Endodermal cell (in vitro differentiated cells): ENCODE measurements at places on chromosomes 4 and X. TPM values are rescaled to one million over a fixed set of nuclear protein-coding genes. Genes with fewer than 3 reads are reported as not detected.
A peak's percentile ranks its signal among the peaks of the same experiment; 100 is the strongest.

The GALNT7 gene
- 59.8 and 72.1 TPM in 2 replicates for total RNA-seq

- peak; percentile 80 for DNase-seq
Measured at GRCh38 chrX:12814420-12814819, 23.2 kb downstream of the PRPS2 start.

DNA sequence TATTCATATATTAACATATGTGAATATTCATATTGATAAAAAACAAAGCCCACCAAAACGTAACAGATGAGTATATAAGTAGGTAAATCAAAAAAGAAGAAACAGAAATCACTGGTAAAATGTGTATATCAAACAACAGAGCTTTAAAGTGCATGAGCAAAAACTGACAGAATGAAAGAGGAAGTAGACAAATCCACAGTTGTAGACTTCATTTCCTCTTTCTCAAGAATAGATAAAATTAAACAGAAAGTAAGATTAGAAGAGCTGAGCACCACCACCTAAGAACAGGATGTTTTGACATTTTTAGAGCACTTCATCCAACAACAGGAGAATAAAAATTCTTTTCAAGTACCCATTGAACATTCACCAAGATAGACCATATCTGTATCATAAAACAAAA, 64.6 kb downstream of the CNKSR2 start:
- DNase-seq = no peak

DNA sequence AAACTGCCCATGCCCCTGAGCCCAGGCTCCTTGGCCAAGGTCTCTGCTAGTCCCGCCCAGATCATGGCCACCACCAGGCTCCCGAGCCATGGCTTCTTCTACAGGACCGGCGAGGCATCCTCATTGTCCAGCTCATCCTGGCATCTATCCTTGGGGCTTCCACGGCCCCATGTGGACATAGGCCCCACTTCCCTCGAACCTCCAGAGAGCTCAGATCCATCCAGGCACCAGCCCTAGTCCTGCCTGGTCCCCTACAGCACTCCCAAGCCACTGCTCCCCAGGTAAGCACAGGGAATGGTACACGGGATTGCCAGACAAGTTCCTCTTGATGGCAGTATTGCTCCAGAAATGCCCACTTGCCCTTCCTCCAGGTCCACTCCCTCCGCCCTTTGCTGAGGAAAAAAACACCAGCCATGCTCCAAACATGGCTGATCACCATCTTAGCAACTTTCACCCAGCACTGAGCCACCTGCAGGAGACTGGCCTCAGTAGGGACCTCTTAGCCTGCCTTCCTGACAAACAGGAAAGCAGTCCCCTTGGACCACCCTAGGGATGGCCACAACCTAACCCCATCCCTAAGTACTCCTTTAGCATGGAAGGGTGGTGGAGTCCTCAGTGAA, 272.1 kb upstream of the AGTR2 start:
- DNase-seq = peak; percentile 86

The ZCCHC18 gene
- 1.7 to 2.3 TPM (median 1.9 TPM) in 3 replicates for total RNA-seq

DNA sequence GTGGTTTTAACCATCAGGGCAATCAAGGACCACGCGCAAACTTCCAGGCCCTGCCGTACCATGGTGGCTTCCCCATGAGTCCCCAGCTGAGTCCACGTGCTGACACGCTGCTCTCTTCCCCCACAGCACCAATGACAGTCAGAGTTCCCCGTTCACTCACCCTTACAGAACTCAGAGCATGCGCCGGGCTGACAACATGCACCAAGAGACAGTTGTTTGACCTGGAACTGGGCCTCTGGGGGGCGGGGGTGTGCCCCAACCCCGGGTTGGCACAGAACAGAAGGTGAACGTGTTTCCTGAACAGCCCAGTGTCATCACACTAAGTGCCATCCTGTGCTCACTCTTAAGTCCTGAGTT, 29.4 kb downstream of the IRF2 start:
- no peak for DNase-seq

The SSX2 gene
- total RNA-seq = not detected in 3 replicates

The AP1S2 gene
- total RNA-seq = 218 and 220 TPM in 2 replicates

The RNF113A gene
- total RNA-seq = 8.5 to 19.3 TPM (median 9.3 TPM) in 3 replicates

The CTBP1 gene
- total RNA-seq = 170 and 189 TPM in 2 replicates

DNA sequence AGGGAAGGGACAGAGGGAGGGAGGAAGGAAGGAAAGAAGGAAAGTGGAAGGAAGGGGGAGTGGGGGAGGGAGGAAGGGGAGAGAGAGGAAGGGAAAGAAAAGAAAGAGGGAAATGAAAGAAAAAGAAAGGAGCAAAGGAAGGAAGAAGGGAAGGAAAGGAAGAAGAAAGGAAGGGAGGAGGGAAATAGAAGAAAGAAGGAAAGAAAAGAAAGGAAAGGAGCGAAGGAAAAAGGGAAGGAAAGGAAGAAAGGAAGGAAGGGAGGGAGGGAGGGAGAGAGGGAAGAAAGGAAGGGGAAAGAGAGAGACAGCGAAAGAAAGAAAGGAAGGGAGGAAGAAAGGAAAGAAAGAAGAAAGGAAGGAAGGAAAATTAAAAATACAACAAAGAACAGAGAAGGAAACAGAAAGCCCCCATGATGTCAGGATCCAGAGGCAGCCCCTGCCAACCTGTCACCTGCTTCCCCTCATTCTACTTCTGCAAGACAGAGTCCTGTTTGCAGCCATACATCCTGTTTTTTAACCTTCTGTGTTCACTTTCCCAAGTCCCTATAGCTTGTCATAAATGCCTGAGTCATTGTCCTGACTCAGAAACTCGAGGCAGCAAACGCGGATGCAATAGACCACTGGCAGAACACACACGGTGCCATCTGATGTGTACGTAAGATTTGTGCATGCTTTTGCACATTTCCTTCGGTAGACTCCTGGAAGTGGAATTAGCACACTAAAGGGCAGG, 77.0 kb upstream of the C4orf50 start:
- DNase-seq = no peak

DNA sequence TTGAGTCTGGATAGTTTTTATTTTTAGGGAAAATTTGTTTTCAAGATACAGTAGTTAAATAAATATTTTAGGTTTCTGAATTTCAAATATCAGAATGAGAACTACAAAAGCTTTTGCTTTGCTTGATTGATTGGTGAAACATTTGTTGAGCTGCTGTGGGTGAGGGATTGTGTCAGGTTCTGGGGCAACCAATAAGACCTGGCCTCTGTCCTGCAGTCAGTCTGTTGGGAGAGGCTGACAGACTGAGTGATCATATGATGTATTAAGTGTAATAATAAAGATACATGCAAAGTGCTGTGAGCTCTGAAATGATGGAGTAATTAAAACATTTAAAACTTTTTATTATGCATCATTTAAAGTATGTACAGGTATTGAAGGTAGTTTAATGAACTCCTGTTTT, 9.6 kb downstream of the KDM6A start:
- no peak for DNase-seq

The PJA1 gene
- total RNA-seq = 15.7 to 39.5 TPM (median 32.6 TPM) in 3 replicates

DNA sequence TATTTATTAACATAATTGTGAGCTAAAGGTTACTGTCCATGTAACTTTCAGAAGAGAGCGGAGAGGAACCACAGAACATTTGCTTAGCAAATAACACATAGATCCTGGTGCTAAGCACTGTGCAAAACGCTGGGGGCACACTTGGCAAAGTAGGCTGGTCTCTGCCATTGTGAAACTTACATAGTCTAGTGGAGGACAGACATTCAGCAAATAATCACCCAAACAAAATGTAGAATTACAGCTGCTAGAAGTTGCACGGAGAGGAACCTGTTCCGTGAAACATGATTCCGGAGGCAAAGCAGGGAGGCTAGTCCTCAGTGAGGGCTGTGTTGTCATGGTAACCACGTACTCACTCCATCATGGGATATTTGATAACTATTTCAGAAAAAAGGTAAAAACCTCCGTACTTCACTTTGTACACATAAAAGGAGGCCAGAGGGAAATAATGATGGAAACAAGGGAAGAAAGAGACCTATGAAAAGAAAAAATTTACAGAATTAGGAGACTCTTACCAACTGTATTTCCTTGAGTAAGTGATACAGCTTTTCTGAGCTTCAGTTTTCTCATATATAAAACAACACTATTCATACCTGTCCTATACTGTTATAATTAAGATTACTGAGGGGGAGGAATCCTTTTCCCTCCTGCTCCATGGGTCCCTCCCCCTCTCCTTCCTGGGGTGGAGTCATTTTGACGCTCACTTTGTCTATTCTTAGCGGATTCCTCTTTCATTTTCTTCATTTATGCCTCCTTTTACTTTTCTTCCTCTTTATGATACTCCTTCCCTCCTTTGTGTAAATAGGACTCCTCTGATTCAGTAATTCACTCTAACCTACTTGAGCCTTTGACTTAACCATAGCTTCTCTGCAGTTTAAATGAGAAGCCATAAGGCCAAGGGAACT, 825 bp upstream of the RASGEF1B start:
- DNase-seq = peak; percentile 70
